ENCODE measurements at places on chromosomes 3 and 15.
A peak's percentile ranks its signal among the peaks of the same experiment; 100 is the strongest.

DNA sequence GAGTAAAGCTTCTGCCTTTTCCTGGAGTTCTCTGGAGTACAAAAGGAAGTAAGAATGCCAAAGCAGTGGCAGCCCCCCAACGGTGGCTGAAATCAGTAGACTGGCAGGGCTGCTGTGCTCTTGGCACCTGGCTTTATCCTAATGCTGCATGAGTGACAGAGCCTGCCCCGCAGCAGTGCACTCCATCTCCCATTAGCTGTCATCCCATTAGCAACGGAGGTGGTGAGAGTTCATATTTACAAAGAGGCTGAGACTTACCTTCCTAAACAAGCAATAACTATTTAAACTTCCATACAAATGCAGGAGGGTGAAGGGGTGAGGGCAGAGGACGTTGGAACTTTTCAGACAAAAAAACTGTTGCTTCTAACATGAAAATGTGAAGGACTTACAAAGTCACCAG lies 51.9 kb downstream of the SERPINI1 start:
- no peak for DNase-seq

GRCh38 chr3:74883690-74884089 lies 269.2 kb upstream of the CNTN3 start:
- DNase-seq, result no peak

DNA sequence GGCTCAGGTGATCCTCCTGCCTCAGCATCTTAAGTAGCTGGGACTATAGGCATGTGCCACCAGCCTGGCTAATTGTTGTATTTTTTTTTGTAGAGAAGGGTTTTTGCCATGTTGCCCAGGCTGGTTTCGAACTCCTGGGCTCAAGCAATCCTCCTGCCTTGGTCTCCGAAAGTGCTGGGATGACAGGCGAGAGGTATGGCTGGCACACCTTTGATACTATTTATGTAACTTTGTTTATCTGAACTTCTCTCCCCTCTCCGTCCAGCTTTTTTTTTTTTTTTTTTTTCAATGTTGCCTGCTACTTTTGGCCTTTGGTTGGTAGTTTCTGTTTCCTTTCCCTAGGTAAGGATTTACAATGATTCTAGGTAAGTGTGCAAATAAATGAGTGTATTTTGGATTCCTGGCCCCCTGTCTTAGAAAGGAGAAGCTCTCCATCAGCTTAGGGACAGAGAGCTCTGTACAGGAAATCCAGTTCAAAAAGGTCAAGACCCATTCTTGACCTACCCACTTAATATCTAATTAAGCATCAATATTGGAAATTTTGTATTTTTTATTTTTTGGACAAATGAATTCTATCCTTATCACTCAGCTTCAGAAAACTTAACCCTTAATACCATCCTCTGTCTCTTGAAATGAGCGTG lies 6.8 kb downstream of the ARL6IP5 start:
- no peak for DNase-seq

DNA sequence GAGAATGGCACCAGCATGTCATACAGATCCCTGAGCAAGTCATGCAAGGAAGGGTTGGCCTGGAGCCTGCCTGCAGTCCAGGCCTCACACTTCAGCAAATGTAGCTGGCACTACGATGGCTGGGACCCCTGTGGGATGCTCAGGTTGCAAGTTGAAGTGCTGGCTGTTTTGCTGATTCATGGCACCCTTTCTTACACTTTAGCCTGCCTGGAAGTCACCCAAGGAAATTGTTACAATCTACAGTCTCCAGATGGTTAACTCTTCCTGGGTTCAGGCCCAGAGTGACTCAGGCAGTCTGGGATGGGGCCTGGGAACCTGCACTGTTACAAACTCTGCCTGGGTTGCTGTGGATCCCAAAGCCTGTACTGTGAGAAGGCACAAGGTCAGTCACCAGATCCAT lies 91.0 kb upstream of the SLC6A11 start:
- DNase-seq, result no peak

- no peak for DNase-seq
These were observed 94.3 kb downstream of the CEMIP start for GRCh38 chr15:80873366-80873952.

DNA sequence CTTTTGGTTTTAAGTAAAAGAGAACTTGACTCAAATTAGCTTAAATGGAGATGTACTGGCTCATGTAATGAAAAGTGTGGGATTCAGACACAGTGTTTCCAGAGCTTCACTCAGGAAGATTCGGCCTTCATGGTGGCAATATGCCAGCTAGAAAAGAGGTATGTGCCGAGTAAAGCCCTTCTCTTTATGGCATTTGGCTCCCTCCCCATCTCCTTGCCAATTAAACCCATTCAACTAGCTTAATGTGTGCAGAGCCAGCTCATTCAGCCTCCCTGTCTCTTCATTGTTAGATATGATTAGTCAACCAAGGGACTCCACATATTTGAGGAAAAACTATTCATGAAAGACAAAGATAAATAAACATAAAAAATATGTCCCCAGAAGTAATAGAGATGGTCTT lies 15.0 kb upstream of the TRANK1 start:
- no peak for DNase-seq

- no peak for DNase-seq
These were observed 224.4 kb downstream of the THRB start for GRCh38 chr3:24270204-24270691.

GRCh38 chr3:143590660-143591059 lies 257.6 kb downstream of the SLC9A9 start:
- no peak for DNase-seq

DNA sequence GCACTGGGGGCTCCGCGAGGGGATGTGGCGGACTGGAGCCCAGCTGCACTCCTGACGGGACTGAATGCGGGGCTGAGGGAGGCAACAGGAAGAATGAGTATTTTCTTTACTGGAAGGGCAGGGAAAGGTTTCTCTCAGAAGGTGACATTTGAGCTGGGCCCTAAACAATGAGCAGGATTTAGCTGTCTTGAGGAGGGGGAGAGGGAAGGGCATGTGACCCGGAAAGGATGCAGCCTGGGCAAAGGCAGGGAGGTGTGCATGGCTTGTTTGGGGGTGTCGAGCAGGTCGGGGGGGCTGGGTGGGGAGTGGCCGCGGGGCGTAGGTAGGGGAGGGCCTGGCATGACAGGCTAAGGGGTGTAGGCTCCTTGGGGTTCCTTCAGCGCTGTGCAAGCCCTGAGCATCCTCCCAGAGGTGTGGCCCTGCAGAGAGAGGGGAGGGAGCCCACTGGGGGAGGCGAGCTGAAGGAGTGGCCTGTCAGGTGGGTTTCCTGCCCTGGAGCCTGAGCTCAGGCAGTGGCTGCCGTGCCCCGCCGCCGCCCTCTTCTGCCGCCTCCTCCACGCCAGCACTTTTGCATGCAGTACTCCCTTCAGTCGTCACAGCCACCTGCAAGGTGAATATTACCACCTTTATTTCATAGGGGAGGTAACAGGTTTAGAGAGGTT lies 17.2 kb upstream of the ANKDD1A start:
- peak; percentile 81 for DNase-seq

DNA sequence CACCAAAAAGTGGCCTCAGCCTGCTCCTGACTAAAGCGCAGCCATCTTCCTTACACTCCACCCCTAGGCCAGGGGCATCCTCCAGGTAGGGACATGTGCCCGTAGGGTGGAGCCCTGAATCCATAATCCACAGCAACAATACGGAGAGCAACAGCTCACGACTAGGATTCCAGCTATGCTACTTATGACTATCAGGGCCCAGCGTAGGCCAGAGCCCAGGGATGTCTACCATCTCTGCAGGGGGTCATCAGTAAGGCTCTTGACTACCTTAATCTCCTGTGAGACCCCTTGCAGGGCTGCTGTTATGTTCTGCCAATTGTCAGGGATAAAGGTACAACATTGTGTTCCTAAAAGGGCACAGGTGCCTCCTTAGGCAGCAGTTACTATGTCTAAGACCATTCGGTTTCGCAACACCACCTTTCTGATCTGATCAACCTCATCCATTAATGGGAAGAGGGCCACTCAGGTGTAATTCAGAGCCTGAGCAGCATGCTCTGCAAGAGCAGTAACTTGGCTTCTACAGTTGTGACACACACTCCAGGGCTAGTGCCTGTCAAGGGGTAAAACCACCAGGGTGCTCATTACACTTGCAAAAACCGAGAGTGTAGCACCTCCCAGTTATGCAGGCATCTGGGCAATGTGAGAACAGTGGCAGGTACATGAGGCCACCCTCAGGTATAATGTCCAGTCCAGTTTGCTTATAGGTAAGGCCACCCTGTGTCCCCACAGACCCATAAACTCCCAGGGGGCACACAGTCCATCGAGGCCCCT lies 11.0 kb downstream of the CCRL2 start:
- no peak for DNase-seq

GRCh38 chr3:155938409-155938808 lies 68.0 kb downstream of the GMPS start:
- DNase-seq, result no peak

GRCh38 chr3:186354100-186354499 lies 7.9 kb downstream of the DGKG start:
- DNase-seq, result no peak

GRCh38 chr15:84878504-84878903 lies 6.0 kb upstream of the SLC28A1 start:
- DNase-seq, result peak; percentile 58

GRCh38 chr3:42489116-42489936 lies 13.1 kb upstream of the VIPR1 start:
- DNase-seq, result no peak
